HCEC 1CT (cell line): ENCODE measurements at places on chromosomes 2 and 18.

DNA sequence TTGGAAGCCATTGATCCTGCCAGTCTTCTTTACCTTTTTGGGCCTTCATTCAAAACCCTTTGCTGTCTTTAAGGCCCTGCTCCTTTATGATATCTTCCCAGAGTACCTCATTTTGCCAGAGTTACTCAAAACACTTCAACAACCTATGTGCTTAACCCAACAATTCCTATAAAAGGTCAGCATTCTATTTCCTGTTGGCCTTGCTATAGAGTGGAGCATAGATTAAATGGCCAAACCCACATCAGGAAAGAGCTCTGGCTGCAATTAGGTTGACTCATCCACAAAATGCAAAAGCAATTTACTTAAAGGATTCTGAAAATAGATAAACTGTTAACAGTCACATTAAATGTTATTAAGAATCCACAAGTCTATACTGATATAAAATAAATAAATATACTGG is 21.2 kb downstream of the MRPL33 start:
- DNase-seq: peak; percentile 63

GRCh38 chr2:179842498-179843153 is 18.8 kb downstream of the ZNF385B start:
- no peak for DNase-seq

DNA sequence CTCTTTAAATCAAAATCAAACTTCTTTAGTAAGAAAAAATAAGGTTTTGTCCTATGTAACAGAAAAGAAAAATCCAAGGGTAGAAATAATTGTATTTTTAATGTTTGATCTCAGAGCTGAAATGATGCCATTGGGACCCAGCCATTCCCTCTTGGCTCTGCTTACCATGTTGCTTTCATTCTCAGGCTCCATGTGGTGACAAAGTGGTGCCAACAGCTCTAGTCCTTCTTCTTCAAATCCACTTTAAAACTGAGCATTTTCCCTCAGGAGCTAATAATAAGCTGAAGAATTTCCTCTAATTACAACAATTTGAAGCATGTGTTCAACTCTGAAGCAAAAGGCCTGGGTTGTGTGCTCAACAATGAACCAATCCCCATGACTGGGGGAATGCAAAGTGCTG is 327.9 kb downstream of the EN1 start:
- no peak for DNase-seq

DNA sequence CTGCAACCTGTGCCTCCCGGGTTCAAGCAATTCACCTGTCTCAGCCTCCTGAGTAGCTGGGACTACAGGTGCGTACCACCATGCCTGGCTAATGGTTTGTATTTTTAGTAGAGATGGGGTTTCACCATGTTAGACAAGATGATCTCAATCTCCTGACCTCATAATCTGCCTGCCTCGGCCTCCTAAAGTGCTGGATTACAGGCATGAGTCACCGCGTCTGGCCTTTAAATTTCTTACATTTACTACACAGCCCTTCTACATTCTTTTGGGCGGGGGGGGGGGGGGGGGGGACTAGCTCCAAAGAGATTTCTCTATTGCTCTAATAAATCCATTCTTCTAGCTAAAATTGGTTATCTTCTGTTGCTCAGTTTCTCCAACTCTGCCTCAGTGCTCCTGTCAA is 964.9 kb upstream of the ACVR2A start:
- no peak for DNase-seq

- DNase-seq: no peak
Observed at GRCh38 chr2:65129286-65129825, 550 bp downstream of the RAB1A start.

DNA sequence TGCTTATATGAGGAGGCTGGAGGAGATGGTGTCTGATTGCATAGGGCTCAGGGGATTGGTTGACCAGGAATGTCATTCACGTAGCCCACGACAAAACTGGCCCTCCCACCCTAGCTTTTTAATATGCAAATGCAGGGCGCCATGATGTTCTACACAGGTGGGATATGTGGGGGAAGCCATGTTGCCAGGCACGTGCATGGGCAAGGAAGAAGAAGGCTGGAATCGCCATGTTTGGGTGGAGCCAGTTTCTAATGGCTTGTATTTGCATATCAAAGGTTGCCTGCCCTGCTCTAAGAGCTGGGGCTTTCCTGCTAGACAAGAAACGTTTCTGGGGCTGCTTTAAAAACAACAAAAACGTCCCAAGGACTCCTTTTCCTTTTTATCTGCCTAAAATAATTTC is 26.5 kb upstream of the LINC00305 start:
- no peak for DNase-seq

DNA sequence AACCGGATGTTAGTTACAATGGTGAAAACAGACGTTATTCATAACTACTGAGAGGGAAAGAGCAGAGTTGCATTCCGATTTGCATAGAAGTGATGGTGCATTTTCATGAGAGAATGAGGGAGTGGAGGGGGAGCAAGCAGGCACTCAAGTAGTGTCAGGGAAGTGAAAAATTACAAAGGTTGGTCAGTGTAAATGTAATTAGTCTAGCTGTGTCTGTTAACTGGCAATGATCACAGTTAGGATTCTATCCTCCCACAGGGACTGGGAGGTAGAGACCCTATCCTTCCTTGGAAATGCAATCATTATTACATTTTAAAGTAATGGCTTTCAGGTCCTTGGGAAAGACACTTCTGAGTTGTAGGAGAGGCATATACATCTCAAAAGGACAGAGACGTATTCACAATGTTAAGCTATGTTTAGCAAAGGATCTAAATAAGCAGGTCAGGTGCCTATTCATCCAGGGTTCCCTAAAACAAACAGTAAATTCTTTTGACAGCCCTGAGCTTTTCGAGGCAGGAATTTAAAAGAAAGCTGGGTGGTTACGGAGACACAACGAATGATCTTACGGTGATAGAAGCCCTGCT is 1671.8 kb upstream of the DDX18 start:
- no peak for DNase-seq

GRCh38 chr2:241187101-241187917 is 1.2 kb upstream of the ANO7 start:
- no peak for DNase-seq
